ENCODE measurements at places on chromosomes 11 and 22.

DNA sequence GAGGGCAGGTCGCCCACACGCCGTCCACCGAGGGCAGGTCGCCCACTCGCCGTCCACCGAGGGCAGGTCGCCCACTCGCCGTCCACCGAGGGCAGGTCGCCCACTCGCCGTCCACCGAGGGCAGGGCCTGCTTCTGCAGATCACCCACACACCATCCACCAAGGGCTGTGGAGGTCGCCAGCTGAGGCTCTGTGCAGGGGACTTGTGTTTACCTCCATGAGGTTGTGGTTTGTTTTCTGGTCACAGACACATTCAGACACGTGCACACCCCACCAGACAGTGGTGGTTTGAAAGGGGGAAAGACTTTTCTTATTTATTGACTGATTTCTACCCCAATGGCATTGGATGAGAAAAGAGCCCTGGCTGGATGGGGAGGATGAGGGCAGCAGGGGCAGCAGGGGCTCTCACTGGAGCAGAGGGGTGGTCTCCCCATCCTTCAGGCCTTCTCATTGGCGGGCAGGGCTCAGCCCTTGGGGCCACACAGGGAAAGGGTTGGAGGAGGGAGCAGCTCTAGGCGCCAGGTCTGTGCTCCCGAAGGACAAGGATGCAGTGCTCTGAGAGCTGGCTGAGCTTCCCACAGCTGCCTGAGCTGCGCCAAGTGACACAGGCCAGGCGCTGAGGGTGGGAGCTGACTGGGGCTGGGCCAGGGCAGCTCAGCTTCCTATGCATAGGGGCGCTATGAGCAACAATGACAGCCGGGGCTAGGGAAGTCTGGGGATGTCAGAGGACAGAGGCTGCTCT, 252.6 kb upstream of the B3GAT1 start:
- DNase-seq = no peak

DNA sequence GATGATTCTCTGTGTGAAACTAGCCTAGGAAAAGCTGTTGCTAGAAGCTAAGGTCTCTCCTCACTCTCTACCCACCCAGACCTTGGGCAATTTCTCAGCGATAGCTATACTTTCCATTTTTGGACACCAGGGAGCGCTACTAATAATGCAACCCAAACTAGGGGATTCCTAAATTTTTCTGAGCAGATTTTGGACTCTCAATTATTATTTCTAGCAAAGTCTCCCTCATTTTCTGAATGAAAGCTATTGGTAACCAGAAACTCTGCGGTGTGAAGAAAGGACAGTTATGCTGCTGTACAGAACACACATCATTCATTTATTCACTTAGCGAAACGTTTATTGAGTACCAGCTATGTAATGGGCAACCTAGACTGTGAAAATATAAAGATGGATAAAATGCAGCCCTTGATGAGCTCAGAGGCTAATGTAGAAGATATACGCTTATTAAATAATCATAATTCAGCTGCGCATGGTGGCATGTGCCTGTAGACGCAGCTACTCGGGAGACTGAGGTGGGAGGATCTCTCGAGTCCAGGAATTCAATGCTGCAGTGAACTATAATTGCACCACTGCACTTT, 6.1 kb upstream of the STIM1 start:
- no peak for DNase-seq

- DNase-seq = no peak
Observed at GRCh38 chr11:130831976-130832375, 84.3 kb downstream of the SNX19 start.

GRCh38 chr11:69638941-69639681, 1.8 kb upstream of the CCND1 start:
- DNase-seq = no peak

GRCh38 chr22:17140826-17141766, 18.0 kb downstream of the HDHD5 start:
- DNase-seq = no peak

- no peak for DNase-seq
Observed at GRCh38 chr11:91220476-91221202, 997.8 kb upstream of the CHORDC1 start.

- DNase-seq = no peak
Observed at GRCh38 chr11:76694664-76695063, 24.1 kb upstream of the LRRC32 start.

- no peak for DNase-seq
Observed at GRCh38 chr22:42462016-42462415, 29.8 kb upstream of the NFAM1 start.

DNA sequence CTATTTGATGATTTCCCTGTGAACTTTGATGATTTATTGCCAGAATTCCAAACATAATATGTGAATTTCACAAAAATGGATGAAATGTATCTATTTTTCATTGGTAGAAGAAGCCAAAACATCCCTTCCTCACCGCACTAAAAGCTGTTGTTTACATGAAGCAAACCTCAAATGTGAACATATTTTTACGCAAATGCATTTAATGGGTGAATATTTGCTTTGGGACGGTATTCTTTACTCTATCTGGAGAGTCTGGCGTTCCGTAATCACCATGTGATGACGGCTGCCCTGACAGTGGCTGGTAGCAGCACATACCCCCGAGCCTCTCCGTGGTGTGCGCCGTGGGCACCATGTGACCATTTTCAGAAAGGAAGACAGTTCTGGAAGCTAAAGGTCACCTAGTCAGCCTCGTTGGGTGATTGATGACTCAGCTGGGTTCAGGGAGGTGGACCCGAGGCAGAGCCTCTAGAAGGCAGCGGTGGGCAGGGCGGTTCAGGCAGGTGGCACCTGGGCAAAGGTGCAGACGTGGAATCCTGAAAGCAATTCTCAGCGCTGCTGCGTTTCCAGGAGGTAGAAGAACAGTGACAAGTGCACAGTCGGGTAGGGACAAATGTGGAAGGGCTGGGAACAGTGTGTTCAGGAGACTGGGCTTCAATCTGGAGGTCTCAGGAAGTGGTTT, 45.3 kb downstream of the PPARA start:
- no peak for DNase-seq

- peak; percentile 53 for DNase-seq
Observed at GRCh38 chr11:46537537-46538295, 56.1 kb downstream of the AMBRA1 start.

DNA sequence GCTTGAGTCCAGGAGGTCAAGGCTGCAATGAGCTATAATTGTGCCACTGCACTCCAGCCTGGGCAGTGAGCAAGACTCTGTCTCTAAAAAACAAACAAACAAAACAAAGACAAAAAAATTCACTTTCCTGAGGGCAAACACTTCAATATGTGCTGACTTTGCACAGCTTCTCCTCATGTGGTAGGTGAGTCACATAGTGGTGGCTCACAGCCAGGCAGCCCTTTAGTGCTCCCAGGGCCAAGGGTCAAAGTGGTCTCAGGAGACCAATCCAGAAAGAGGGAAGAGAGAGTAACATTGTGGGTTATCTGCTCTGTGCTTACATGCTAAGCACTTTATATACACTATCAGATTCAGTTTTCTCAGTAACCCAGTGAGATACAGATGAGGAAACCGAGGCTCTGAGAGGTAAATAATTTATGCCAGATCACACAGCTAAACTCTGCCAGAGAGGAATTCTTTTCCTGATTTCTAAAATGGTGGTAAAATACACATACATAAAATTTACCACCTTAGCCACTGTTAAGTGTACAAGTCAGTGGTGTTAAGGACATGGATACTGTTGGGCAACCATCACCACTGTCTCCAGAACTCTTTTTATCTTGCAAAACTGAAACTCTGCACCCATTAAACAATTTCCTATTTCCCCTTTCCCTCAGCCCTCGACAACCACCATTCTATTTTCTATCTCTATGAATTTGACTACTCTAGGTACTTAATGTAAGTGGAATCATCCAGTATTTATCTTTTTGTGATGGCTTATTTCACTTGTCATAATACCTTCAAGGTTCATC, 231.7 kb upstream of the NARS2 start:
- DNase-seq = no peak

GRCh38 chr22:36411589-36412258, 24.0 kb upstream of the MYH9 start:
- DNase-seq = no peak

DNA sequence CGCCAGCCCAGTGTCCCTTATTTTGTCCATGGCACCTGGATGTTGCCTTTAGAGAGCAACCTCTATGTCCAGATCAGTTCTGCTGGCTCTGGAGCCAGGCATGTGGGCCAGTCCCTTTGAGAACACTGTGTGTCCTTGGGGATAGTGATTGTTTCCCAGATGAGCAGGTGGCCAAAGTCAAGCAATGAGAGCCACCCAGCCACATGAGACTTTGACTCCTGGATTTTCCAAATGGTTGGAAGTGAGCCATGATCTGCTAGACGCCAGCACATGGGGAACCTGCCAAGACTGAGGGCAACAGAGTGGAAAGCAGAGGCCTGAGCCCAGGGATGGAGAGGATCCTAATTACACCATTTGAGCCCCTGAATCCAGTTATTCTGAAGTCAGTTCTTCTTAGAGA, 479.8 kb downstream of the OPCML start:
- no peak for DNase-seq

DNA sequence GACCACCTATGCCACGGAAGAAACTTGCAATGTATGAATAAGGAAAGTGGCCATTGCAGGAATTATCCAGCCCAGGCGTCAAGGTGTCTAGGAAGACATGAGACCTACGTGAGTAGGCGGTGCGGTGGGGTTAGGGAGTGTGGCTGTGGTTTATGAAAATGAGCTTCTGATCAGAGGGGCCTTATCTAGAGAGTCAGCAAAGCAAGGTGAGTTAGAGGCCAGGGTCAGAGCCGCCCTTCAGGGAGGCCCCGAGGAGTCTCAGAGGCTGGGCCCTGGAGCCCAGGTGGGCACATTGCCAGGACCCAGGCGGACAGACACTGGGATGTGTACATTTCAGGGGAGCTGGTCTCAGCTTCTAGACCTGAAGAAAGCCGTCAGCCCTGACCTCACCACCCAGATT, 13.8 kb upstream of the LINC01488 start:
- no peak for DNase-seq

- no peak for DNase-seq
Observed at GRCh38 chr11:100878474-100878873, 191.4 kb downstream of the ARHGAP42 start.

DNA sequence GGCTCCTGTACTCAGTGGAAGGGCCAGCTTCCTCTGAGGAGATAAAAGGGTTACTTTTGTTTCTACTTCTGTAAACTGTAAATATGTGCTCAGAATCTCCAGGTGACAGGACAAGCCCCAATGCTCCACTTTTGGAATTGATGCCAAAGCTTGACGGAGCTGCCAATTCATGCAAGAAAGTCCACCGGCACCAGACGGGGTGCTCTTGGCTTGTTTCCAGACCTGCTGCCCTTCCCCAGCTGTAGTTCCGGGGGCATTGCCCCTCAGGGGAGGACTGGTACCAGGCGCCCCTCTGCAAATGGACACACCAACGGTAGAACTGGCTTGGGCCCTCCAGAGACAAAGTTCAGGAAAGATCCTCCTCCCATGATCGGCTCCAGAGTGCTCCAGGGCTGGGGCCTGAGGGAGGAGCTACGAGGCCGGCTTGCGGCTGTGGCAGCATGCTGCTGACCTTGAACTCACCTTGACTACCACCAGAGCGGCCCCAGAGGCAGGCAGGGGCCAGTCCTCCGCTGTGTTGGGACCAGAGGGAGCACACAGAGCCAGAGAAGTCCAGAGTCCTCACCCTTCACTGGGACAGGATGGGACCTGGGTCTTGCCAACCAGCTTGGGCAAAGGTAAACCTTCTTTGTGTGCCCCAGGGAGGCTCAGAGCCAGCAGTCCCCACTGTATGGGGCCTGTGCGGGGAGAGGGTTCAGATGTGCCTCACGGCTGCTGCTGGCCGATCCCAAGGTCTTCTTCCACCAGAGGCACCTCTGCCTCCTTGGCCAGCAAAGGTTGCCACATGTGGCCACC, 17.8 kb upstream of the OAF start:
- no peak for DNase-seq

DNA sequence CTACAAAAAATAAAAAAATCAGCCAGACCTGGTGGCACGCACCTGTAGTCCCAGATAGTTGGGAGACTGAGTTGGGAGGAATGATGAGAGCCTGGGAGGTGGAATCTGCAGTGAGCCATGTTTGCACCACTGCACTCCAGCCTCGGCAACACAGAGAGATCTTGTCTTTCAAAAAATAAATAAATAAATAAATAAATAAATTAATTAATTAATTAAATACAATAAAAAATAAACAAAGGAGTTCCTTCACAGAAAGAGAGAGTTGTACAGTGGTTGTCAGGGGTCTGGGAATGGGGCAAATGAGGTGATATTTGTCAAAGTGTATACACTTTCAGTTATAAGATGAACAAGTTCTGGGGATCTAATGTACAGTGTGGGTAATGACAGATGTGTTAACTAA, 49.8 kb upstream of the GAB2 start:
- DNase-seq = no peak

GRCh38 chr22:49871482-49871881, 17.8 kb downstream of the ZBED4 start:
- DNase-seq = no peak

- DNase-seq = no peak
Observed at GRCh38 chr11:22900764-22901486, 40.7 kb upstream of the CCDC179 start.

GRCh38 chr22:50243685-50244419, 971 bp downstream of the TUBGCP6 start:
- no peak for DNase-seq

- DNase-seq = no peak
Observed at GRCh38 chr11:9688716-9689511, 25.0 kb downstream of the SWAP70 start.

GRCh38 chr11:79739591-79739990, 298.8 kb upstream of the TENM4 start:
- DNase-seq = no peak

DNA sequence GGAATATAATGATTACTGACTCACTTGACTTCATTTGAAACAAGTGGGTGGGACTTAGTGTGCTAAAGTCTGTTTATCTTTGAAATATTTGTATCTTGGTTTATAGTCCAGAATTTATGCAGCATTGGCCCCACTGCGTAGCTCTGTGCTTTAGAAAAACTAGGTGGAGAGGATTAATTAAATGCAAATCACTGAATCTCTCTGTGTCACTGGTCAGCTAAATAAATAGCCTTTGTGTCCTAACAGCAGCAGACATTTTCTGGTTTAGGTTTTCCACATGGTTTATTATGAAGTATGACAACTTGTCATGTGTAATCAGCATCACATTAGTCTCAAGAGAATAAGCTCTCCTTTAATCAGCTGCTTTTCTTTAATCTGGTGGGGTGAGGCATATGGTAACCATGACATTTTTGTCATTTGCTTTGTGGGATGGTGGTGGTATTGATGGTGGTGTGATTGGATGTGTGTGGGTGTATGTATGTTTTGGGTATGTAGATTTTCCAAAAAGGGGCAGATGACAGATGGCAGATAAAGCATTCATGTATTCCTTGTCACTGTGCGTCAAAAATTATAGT, 33.9 kb downstream of the BCL2L13 start:
- no peak for DNase-seq
